ENCODE measurements at places on chromosomes 2 and 18.

GRCh38 chr2:128091726-128092080, 703 bp downstream of the UGGT1 start:
- DNase-seq = peak; percentile 20

DNA sequence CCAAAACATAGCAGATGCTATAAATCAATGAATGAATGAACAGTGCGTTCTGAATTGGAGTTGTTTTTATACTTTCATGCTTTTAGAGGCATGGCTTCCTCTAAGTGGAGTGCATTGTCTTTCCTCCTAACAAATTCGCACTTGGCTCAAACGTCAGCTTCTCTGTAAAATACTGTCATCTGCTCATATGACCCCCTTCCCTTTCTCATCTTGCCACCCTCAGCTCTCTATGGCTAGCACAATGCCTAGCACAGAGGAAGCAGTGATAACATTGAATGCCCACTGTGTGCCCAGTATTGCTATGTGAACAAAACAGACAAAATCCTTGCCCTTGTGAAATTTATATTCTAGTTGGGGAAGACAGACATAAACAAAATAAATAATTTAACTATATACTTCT, 258.8 kb downstream of the MREG start:
- DNase-seq = no peak

GRCh38 chr2:68188831-68189230, 31.1 kb downstream of the PNO1 start:
- DNase-seq = no peak

GRCh38 chr2:46462936-46463335, 16.4 kb upstream of the TMEM247 start:
- DNase-seq = no peak

GRCh38 chr18:52484977-52485376, 145.0 kb downstream of the DCC start:
- DNase-seq = no peak
